Stimulated activated memory B cell treated with anti-CD40 and anti-IgM and Interleukin-4, amounts not matched to agents 10 μg/mL and 1 μg/mL and 100 μg/mL, for 72 hours (primary cell): ENCODE measurements at places on chromosomes 7 and 10.
A peak's percentile ranks its signal among the peaks of the same experiment; 100 is the strongest.

DNA sequence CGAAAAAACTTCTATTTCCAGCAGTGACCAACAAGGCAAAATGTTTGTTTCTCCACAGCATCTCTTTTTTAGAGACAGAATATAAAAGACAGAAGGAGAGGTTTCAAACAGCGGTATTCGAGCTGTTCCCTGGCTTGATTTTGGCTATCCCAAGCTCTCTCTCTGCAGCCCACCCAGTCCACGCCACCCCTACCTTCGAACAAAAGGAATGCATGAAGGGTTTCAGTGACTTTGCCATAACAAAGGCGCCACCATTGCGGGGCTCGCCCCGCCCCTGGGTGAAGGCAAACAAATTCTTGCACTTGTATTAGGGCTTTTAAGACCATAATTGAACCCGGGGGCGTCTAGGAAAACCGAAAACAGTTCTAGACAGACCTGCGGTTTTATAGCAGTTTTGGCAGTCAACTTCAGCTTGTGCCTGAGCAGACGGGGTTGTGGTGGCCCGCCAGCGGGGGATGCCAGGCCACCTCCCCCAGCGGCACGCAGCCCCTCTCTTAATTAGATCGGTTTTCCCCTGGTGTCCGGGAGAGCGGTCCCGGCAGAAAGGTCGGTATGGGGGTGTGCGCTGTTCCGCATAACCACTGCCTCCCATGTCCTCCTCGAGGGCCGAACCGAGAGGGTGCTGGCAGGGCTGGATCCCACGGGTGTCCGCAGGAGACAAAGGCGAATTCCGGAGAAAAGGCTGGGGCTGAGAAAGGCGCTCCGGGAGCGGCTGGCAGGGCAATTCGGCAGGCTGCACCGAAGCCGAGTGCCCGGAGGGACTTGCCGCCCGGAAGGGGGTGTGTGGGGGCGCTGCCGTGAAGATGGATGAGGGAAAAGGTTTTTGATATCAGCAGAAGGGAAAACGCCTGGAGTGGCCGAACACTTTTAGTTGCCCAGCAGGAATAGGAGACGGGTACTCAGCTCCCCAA lies 2.7 kb upstream of the HOXA11 start:
- no peak for ATAC-seq

DNA sequence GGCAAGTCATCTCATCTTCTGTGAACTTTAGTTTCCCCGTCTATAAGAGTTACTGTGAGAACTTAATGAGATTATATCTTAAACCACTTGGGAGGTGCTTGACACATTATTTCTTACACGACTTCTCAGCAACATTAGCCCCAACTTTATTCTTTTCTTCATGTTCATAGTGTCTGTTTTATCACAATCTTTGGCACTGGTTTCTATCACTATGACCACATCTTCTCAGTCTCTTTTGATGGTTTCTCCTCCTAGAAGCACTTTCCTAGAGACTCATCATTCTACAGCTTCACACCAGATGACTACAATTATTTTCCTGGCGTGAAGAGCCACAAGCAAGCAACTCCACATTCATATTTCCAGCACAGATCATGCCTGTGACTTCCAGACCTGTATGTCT lies 26.5 kb upstream of the BET1 start:
- no peak for ATAC-seq

- no peak for ATAC-seq
Measured at GRCh38 chr7:50164559-50165170, 71.6 kb upstream of the ZPBP start.

DNA sequence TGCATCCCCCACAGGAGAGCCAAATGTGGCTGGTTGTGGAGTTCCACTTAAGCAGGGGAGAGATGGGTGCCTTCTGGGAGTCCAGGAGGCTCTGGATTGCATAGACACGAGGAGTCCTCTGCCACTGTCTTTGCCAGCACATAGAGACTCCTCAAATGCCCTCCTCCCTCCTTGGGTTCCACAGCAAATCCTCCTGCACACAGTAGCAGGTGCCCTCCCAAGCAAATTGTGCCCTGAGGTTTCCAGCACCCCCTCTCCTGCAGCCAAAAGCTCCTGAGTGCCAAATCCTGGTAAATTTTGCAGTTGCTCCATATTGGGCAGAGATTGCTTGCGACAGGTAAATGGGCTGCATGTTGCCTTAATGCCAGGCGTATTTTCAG lies 5.8 kb downstream of the EVX1 start:
- no peak for ATAC-seq

DNA sequence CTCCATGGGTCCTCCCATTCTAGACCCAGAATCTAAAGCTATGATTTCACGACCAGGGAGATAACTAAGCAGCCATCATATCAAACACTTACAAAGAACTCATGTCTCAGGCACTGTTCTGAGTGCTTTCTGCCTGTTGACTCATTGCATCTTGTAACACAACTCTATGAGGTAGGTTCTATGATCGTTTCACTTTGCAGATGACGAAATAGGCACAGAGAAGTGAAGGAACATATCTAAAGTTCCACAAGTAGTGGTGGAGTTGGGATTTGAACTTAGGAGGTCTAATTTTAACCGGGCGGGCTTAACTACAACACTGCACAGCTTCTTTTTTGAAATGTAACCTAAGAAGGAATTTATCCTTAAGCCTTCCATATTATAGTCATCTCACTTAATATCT lies 2.9 kb downstream of the RBP4 start:
- ATAC-seq: no peak

DNA sequence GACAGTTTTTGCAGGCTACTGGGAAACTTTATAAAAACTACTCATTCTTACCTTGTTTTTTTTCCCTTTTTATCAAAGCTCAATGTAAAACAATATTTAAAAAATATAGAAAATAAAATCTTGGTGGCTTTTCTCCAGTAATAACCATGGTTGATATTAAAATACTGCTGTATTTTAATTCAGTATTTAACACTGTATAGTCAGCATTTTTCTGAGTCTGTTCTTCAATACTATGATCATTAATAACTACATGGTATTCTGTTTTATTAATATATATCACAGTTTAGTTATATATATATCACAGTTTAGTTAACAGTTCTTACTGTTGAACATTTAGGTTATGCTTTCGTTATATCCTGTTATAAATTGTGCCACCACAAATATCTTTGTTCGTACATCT lies 78.4 kb downstream of the SRI start:
- ATAC-seq: no peak

DNA sequence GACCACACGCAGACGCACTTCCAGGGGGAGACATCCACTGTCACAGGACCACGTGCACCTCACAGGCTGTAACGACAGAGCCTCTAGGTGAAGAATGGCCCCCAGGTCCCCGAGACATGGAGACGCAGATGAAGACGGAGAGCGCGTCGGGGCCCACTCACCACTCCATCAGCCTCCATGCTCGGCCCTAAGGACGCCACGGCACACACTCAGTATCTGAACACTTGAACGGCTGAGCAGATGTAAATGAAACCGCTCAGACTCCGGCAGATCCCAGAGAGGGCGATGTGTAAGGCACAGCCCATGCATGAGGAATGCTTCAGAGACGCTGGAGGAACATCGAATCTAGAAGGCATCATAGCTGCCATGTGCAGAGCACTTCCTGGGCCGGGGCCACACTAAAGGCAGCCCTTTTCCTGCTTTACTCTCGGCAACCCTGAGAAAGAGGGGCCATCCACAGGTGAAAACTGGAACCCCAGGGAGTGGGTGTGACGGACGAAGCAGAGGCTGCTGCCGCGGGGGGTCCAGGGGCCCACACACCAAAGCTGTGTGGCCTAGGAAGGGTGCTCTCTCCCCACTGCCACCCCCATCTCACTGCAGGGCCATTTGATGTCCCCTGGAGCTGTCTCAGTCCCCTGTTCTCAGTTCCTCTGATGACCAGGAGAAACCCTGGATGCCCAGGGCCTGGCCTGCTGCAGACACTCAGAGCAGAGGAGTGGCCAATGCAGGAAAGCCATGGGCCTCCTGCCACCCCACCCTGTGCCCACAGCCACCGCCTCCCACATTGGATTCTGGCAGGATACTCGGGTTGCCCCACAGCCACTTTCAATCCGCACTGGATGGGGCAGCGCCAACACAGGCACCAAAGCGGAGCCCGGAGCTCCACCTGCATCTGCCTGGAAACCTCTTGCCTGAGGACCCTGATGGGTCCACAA lies 253.8 kb downstream of the MAD1L1 start:
- ATAC-seq: no peak

DNA sequence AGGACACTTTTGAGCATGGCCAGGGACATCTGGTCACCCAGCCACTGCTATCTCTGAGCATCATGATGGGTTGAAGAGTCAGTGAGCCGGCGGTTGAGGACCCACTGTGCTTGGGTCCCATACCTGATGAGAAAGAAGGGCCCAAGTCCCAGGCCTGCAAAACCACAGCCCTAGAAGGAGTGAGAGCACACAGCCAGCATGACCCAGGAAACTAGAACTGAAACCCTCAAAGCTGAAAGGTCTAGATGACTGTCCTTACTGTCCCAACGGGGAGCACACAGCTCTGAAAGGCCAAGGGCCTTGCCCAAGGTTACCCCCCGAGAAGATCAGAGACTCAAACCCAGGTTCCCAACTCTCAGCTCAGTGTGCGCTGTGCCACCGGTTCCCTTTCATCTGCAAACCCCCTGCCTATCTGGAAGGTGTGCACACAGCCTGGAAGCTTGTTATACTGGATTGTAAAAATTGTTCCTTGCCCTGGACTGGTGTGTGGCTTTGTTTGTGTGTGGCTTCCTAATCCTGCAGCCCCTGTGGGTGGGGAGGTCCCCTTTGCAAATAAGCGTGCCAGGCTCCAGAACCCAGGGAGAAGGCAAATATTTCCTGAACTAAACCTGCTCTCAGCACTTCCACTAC lies 22.6 kb upstream of the PSAP start:
- peak; percentile 98 for ATAC-seq

- no peak for ATAC-seq
Measured at GRCh38 chr7:101121991-101122932, 4.6 kb upstream of the SERPINE1 start.

DNA sequence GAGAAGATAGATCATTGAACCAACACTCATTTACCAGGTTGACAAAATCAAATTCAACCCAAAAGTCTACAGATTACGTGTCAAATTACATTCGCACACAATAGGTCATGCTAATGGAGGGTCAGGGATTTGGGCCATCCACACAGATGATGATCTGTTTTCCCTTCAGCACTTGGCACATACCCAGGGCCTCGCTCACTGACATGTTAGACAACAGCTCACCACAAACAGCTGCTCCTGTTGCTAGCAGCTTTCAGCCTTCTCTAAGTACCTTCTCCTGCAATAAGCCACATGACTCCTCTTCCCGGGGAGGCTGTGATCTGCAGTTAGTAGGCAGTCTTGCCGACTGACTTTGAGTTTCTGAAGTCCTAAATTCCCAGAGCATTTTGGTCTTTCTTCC lies 18.4 kb downstream of the NKX2-3 start:
- no peak for ATAC-seq
